ENCODE measurements at places on chromosomes 7 and 10.

GRCh38 chr7:16509829-16510228 is 16.8 kb upstream of the LRRC72 start:
- DNase-seq: no peak

GRCh38 chr7:95636140-95636940 is 40.0 kb upstream of the PDK4 start:
- DNase-seq: no peak

DNA sequence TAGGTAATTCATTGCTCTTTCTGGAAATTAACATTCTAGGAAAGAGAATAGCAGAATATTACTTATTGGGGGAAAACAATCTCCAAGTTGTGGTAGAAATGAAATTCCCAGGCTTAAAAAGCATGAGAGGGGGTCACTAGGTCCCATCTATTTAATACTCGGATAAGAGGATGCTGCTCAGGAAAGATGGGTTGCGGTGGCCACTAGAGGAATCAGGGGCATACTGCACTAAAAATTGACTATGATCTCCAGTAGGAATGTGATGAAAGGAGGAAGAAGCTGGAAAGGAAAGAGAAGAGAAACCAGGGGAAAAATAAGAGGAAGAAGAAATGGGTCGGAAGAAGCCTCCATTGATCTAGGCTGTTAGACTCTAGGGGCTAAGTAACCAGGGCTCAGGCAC is 192.8 kb downstream of the GPAM start:
- no peak for DNase-seq

GRCh38 chr10:112209684-112210131 is 26.1 kb upstream of the GPAM start:
- no peak for DNase-seq

GRCh38 chr7:40276061-40276460 is 141.3 kb downstream of the SUGCT start:
- DNase-seq: no peak

Measured in activated naive CD4-positive, alpha-beta T cell treated with anti-CD3 and anti-CD28 coated beads, Interleukin-2, amount 50 U/mL, for 16 hours (primary cell).